ENCODE measurements at places on chromosomes 12 and 14. TPM values are rescaled to one million over a fixed set of nuclear protein-coding genes. Genes with fewer than 3 reads are reported as not detected.

Gene MOK
- 16.7 TPM for total RNA-seq

Gene CACNA1C
- 1.6 TPM for total RNA-seq

Gene PLEK2
- not detected for total RNA-seq

Gene LRP1-AS
- total RNA-seq, result not detected

Gene SLC10A1
- total RNA-seq, result not detected

Gene ACADS
- 5.9 TPM for total RNA-seq

DNA sequence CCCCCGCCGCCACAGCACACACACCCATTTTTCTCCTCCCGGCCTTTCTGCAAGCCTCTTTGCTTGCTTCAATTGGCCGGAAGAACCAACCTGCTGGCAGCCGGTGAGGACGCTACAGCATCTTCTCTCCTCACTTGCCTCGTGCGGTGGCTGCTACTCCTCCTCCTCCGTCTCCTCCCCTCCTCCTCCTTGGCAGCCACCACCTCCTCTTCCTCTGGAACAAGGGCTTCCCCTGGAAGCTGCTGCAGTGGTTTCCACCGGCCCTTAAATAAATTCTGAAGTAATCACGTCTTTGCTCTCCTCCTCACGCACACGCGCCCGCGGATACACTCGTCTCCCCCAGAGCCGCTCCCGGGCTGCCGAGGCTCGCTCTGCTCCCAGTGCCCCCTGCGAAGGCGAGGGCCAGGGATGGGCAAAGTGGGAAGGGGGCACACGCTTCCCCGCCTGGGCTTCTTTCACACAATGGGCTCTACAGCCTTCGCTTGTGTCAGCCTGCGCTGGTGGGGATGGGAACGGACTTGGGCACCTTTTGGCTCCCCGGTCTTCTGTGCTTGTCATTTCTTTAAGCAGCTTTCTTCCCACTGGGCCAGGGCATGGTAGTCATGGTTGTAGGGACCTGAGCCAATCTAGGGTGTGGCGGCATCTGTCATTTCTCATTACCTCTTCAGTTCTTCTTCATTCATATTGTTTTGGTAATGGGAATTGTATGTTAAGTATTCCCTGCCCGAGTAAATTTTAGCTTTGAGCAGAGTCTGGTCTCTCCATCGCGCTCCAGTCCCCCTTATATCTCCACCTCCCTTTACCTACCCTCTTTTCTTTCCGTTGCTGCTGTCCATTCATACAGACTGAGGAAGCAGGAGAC is at the start of gene PPFIA2:
TSS of gene PPFIA2 (minus strand) at position 161 of the 862 bp plus-strand sequence.
- H3K27ac ChIP-seq, result peak within 1 kb of the TSS; percentile 50
- no peaks in the 10 kb centered on the region for H3K36me3 ChIP-seq
- H3K4me1 ChIP-seq, result peaks cover 10% of the 10 kb centered on the region
- H3K27me3 ChIP-seq, result peaks cover 56% of the 10 kb centered on the region
- peak within 1 kb of the TSS; percentile 95 for H3K4me3 ChIP-seq

- H3K4me3 ChIP-seq, result no peak overlapping the region
- H3K27me3 ChIP-seq, result no peaks in the 10 kb centered on the region
- peaks cover 13% of the 10 kb centered on the region for H3K4me1 ChIP-seq
- no peak overlapping the region for H3K27ac ChIP-seq
Observed at GRCh38 chr12:95723693-95724384, 66.7 kb downstream of the NTN4 start.

GRCh38 chr12:54649825-54650224 is 1.7 kb upstream of the DCD start:
- no peak for DNase-seq
- H3K27me3 ChIP-seq, result peaks cover 33% of the 10 kb centered on the region
- peaks cover 5% of the 10 kb centered on the region for H3K4me1 ChIP-seq
- H3K27ac ChIP-seq, result no peak overlapping the region

DNA sequence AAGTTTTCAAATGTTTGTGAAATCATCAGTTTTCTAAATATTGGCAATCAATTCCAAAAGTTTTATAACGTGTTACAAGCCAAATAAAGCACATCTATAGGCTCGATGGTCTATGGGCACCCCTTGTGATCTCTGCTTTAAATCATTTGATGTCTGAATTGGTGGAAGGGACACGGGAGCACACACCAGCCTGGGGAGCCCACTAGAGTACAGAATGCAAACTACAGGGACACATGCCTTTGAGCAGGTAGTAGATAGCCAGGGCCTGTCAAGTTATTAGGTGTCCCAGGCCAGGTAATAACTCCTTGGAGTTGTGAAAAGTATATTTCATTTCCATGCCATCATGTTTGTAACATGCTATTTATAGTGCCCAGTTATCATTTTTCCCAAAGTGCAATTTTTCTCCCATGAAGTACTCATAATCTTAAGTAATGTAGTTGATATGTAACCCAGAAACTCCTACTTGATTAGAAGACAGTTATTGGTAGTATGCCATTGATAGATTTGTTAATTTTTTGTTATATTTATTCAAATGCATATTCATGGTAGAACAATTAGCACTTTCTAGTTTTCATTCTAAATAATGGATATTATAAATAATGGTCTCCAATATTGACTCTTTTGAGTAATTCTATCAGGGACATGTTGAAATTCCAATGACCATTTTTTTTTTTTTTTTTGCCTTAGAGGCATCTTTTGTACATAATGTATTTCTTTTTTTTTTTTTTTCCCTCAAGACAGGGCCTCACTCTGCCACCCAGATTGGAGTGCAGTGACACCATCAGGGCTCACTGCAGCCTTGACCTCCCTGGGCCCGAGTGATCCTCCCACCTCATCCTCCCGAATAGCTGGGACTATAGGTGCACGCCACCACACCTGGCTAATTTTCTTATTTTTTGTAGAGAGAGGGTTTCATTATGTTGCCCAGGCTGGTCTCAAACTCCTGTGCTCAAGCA is 96.9 kb upstream of the FGD4 start:
- peaks cover 10% of the 10 kb centered on the region for H3K36me3 ChIP-seq
- no peak overlapping the region for H3K27ac ChIP-seq
- DNase-seq, result no peak
- H3K4me3 ChIP-seq, result no peak overlapping the region

- no peak overlapping the region for H3K27ac ChIP-seq
- peaks cover 7% of the 10 kb centered on the region for H3K36me3 ChIP-seq
- no peak overlapping the region for H3K4me3 ChIP-seq
- H3K27me3 ChIP-seq, result peaks cover 3% of the 10 kb centered on the region
Observed at GRCh38 chr14:69863083-69863482, 16.1 kb upstream of the SMOC1 start.

DNA sequence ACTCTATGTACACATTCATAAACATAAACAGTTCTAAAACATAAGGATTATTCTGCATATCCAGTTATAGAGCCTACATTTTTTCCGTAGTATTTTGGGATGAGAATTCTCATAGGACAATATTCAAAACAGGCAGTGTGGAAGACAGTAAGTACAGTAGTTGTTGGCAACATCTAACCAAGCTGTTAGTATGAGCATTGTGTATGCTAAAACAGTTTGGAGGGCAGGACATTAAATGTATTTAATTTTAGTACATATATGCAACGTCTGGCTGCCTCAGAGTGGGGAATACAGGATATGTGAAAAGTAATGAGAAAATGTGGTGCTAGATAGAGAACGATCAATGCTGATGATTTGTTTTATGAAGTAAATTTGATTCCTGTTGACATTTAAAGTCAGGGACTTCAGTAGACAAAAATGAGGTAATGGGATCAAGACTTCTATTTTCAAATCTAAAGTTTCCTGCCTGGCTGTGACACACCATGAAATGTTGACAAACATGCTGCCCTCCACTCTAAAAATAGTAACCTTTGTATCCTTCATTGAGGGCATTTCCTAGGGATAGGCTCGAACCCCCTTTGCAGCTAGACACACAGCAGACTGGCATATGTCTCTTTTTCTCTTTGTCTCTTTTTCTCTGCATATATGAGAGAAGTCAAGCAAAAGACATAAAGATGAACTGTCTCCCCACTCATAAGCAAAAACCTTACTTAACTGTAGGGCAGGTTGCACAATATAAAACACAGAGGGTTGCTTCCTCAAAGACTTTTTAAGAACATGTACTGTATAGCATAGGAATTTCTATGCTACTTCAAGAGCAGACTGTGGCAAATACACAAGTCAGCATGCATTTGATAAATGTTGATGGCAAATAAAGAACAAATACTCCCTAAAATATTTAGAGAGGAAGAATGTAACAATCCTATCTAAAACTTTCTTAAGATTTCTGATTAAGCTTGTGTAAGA is 75.5 kb upstream of the GTF2A1 start:
- H3K4me3 ChIP-seq, result no peak overlapping the region
- peaks cover 8% of the 10 kb centered on the region for H3K4me1 ChIP-seq
- DNase-seq, result no peak
- peaks cover 8% of the 10 kb centered on the region for H3K36me3 ChIP-seq
- H3K27me3 ChIP-seq, result no peaks in the 10 kb centered on the region
- peak overlapping the region; percentile 43 for H3K27ac ChIP-seq

- H3K4me1 ChIP-seq, result no peaks in the 10 kb centered on the region
- no peak overlapping the region for H3K4me3 ChIP-seq
- H3K27me3 ChIP-seq, result no peaks in the 10 kb centered on the region
- H3K36me3 ChIP-seq, result no peaks in the 10 kb centered on the region
Observed at GRCh38 chr12:110606253-110606611, 7.7 kb upstream of the TCTN1 start.

DNA sequence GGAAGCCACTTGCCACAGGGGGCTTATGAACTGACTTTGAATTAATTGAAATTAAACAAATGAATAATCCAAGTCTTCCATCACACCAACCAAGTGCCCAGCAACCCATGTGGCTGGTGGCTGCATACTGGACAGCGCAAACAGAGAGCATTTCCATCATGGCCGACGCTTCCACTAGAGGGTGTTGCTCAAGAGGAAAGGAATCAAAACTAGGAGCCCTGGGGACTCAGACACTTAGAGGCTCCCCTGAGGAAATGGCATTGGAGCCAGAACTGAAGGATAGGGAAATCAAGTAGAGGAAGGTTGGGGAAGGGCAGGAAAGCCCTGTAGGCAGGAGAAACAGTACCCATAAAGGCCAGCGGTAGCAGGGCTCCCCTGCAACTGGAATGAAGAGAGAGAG is 50.6 kb upstream of the NUAK1 start:
- DNase-seq, result no peak
- no peak overlapping the region for H3K27ac ChIP-seq
- no peaks in the 10 kb centered on the region for H3K36me3 ChIP-seq
- H3K4me1 ChIP-seq, result peaks cover 54% of the 10 kb centered on the region

DNA sequence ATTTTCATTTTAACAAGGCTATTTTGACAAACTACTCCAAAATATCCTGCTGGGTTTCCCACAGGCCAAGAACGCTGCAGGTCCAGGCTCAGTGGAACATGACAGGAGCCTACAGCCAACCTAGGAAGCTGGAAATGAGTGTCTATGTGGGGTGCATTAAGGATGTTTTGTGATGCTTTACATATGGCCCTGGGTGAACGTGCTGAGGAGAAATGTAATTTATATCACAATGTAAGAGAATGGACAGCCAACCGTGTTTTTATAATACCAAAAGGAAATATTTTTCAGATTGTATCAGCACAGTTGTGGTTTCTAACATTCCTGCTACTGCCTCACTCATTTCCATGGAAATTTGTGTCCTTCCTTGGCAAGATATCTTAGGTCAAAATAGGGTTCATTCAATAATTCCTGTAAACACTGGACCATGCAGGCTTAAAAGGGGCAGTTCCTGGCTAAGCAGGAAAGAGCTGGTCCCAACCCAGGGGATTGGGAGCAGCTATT is 51.5 kb downstream of the ST8SIA1 start:
- no peak overlapping the region for H3K27ac ChIP-seq
- H3K36me3 ChIP-seq, result peaks cover 27% of the 10 kb centered on the region
- DNase-seq, result no peak
- H3K27me3 ChIP-seq, result no peaks in the 10 kb centered on the region

DNA sequence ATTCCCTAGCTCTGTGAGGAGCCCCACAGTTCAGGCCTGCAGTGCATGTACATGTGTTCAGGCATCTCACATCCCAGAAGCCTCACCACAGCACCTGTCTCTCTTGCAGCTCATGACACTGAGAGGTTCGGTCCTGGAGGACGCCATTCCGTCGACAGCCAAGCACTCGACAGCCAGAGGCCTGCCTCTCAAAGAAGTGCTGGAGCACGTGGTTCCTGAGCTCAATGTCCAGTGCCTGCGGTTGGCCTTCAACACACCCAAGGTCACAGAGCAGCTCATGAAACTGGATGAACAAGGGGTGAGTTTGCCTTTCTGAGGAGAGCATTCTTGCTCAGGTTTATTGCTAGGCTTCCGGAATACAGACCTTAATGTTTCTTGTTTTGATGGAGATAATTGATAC is 308.3 kb upstream of the RGS6 start:
- H3K4me3 ChIP-seq, result no peak overlapping the region
- no peaks in the 10 kb centered on the region for H3K27me3 ChIP-seq
- H3K27ac ChIP-seq, result no peak overlapping the region
- DNase-seq, result no peak
- H3K4me1 ChIP-seq, result peaks cover 14% of the 10 kb centered on the region
- H3K36me3 ChIP-seq, result peaks cover 17% of the 10 kb centered on the region

- H3K4me1 ChIP-seq, result no peaks in the 10 kb centered on the region
- H3K27ac ChIP-seq, result no peak overlapping the region
- DNase-seq, result no peak
Observed at GRCh38 chr12:14824012-14824634, 10.1 kb upstream of the SMCO3 start.

DNA sequence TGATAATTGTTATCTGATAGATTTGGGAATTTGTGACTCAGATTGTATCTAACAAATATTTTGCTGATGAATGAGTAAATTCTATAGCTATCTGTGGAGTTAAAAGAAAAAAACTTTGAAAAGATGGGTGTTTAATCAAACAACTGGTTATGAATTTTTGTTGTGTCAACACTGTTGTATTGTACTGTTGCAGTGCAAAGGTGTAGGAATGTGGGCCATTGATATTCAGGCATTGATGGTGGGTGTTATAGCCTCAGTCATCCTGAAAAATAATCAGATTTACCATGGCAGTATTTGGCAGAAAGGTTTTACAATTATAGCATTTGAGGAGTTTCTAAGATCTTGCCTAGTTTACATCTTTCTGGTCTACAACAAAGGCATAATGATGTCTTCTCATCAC is 15.4 kb downstream of the DRAM1 start:
- no peaks in the 10 kb centered on the region for H3K4me1 ChIP-seq
- H3K36me3 ChIP-seq, result no peaks in the 10 kb centered on the region
- no peak for DNase-seq
- H3K27me3 ChIP-seq, result no peaks in the 10 kb centered on the region
- no peak overlapping the region for H3K27ac ChIP-seq

DNA sequence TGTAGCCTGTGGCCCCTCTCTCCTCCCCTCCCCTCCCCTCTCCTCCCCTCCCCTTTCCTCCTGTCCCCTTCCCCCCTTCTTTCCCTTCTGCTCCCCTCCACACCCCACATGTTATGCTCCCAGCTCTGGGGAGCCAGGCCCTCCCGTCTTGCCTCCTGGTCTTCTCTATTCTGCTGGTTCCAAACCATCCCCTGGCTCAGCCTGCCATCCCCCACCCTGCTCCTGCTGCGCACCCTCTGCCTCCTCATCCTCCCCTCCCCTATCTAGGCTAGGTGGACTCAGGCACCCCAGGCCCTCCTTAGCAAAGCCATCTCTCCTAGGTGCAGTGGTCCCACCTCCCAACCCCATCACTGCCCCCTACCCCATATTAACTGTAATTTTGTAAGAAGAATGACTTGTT is 99.5 kb downstream of the CALM1 start:
- peaks cover 19% of the 10 kb centered on the region for H3K4me1 ChIP-seq
- peaks cover 23% of the 10 kb centered on the region for H3K27me3 ChIP-seq
- H3K27ac ChIP-seq, result no peak overlapping the region
- no peak for DNase-seq

- H3K27ac ChIP-seq, result no peak overlapping the region
- DNase-seq, result no peak
- H3K4me3 ChIP-seq, result no peak overlapping the region
Observed at GRCh38 chr12:56589783-56590182, 40.3 kb downstream of the BAZ2A start.

GRCh38 chr12:57539134-57539768 is 7.7 kb downstream of the DCTN2 start:
- H3K4me1 ChIP-seq, result peaks cover 11% of the 10 kb centered on the region
- no peak overlapping the region for H3K4me3 ChIP-seq
- no peak for DNase-seq
- H3K27me3 ChIP-seq, result no peaks in the 10 kb centered on the region
- H3K36me3 ChIP-seq, result peaks cover 13% of the 10 kb centered on the region
